ENCODE measurements at places on chromosomes 7 and 10.
A peak's percentile ranks its signal among the peaks of the same experiment; 100 is the strongest.

- DNase-seq: no peak
These were observed 52.0 kb downstream of the LRRC4 start for GRCh38 chr7:127979113-127979727.

- no peak for DNase-seq
These were observed 69.7 kb upstream of the ANTXRL start for GRCh38 chr10:46216836-46217751.

DNA sequence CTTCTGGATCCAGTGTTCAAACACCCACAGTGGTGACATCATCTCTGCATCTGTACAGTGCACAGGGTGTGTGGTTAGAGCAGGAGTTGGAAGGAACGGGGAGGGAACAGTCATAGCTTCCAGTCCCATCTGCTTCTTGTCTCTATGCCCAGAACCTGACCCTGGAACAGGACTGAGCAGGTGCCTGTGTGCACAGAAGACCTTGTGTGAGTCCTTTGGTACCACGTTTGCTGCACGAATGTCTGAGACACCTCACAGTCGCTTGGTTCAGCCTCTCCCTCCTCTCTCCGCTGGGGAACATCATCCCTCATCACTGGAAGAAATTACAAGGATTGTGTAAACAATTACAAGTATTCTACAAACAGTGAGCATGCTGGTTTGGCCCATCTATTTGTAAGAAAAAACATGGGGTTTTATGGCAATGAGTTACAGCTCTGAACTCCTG lies 243.0 kb upstream of the KLF6 start:
- no peak for DNase-seq

DNA sequence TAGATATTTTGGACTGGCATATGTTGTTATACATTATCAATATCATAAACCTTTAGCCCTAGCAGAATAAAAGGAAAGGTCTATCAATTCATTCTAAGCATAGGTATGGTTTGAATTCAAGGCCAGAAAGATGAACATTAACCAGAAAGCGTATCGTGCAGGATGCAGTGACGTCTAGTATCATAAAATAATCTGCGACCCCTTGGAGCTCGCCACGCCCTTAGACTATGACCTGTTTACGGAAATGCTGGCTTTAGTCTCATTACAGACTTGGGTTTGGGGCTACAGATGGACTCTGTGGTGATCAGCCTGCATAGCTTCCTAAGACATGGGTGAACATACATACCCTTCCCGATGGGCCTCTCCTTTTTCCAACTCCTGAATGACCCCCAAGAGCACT lies 21.5 kb downstream of the INSYN2A start:
- DNase-seq: no peak

DNA sequence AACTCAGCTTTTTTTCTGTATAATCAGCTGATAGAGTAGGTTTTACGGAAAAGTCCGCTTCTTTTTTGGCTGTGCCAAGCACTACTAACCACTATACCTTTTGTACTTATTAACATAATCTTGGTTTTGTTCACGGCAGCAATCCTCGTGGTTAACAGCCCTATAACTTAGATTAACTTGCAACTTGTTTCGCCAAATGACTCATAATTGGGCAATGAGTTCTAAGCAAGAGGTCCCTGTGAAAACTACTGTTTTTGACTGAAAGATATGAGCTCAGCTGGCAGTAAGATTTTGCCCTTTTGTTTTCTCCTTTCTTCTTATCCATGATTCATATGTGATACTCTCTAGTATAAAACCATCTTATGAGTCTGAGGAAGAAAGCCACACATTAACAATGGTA lies 345.0 kb upstream of the PCDH15 start:
- no peak for DNase-seq

DNA sequence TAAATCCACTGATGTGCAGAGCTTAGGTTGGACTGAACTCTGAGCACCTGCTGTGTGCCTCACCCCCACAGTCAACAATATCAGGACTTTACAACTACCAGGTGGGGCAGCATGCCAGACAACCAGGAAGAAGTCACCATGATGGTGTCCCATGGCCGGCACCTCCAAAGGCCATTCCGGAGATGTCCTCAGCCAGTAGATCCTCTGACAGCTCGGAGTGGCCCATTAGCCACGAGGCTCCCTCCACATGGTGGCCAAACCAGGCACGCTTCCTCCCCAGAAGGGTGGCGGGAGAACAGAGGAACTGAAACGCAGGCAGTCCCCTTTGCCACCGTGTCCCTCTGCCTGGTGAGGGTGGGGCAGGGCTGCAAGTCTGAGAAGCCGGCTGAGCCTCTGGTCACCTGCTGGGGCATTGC lies 390.0 kb downstream of the TNS3 start:
- DNase-seq: peak; percentile 70

DNA sequence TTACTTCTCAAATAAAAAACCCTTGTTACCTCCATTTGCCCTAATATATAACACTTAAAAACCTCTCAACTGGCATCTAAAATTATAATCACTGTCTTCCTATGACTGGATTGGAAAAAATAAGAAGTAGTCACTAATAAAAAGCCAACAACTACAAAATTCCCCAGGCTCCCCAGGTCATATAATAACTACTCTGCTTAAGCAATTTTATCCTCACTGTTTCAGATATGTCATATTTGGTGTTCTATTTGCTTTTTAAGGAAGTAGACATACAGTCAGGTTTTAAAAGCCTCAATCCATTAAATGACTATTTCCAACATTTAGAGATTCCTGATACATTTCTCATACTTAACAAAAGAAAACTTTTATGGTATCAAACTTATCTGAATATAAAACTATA lies 2.4 kb downstream of the H2AZ2 start:
- no peak for DNase-seq

DNA sequence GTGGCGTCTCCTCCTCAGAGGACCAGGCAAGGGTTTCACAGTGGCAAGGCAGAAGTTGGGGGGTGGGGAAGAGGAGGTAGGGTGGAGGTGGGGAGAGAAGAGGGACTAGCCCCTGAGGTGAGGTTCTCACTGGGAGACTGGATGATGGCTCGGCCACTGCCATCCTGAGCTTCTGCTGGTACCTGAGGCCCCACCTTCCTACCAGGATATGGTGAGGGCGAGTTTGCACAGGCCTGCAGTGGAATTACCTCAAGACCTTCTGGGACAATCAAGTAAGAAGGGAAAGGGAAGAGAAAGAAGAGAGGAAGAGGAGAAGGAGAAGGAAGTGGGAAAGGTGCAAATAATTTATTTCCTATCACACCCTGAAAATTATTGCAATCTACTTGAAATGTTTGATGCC lies 111.8 kb upstream of the GDF10 start:
- no peak for DNase-seq

GRCh38 chr10:87547734-87548311 lies 43.1 kb downstream of the MINPP1 start:
- DNase-seq: no peak

- peak; percentile 90 for DNase-seq
These were observed 47.4 kb upstream of the PRKAR1B start for GRCh38 chr7:774161-775109.

DNA sequence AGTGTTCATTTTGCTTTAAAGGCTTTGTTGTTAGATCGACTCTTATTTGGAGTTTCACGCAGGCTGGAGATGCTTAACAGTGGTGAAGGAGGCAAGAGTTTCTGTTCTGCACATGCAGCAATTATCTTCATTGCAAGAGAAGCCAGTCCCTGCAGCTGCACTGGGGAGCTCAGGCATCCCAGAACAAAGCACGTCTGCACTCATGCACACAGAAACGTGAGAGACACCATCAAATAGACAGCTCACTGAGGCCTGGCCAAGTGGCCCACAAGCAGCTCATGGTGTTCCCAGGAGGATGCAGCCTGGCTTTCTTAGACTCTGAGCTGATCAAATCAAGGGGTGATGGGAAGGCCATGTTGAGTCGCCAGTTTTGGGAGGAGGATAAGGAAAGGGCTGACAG lies 246.1 kb downstream of the CREB5 start:
- DNase-seq: no peak

DNA sequence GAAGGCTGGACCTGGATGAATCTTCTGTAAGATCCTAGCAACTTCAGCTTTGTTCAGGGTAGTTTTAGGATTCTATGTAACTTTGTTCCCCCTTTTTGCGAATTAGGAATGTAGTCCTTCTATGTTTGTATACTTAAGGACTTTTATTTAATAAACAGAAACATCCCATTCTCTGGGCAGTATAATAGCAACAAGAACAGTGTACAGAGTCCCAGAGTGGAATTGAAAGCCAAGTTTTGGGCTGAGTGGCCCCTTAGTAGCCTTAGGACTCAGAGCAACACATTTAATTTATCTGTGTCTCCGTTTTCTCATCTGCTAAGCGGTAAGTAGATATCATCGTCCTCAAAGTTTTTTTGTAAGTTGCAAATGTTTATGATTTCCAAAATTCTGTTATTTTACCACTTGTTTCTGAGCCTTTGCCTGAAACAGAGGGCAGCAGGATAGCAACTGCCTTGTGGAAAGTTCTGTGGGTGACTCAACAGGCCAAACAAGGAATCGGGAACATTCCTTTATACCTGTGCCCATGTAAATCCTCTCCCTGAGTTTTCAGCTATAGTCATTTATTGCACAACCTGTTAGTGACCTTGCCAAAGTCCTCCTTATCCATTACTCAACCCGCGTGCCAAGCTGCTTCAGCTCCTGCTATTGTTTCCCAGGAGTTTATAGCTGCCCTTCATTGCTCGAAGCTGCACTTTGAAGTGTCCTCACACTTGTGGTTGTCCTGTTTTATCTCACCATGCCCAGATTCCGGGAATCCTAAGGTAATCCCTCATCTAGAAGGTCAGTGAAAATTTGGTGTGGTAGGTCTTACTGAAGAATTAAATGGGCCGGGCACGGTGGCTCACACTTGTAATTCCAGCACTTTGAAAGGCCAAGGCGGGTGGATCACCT lies 199.1 kb upstream of the AHR start:
- DNase-seq: no peak

- no peak for DNase-seq
These were observed 285.8 kb downstream of the DNAJB6 start for GRCh38 chr7:157622408-157623205.

DNA sequence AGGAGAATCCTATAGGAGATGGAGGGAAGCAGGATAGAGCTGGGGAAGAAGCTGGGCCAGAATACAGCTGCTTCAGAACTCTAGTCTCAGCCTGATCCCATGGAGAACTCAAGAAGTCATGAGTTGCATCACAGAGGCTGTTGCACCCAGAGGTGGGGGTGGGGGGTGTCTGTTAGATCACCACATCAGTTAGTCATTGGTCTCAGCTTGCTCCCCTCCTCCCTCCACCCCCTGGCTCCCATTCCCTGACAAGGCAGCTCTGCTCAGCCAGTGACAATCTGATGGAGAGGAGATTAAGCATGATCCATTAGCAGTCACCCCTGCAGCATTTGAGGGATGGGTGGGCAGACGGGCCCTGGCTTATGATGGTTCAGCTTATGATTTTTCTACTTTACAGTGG lies 58.4 kb upstream of the FGL2 start:
- DNase-seq: no peak

DNA sequence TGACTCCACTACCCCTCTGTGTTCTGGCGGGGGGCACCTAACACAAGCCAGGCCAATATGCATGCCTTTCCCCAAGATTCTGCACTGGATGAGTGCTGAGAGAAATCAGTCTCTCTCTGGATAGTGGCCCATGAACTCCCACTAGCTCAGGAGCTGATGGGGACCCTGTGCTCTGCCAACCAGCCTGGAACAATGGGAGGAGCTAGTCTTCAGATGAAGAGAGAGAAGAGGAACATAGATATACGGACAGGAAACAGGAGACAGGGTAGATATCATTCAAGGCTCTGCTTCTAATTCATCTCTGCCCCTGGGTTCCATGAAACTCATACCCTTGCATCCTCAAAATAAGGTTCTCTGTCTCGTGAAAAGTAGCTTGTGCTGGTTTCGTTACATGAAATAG lies 27.9 kb upstream of the PLXNA4 start:
- DNase-seq: no peak

- DNase-seq: peak; percentile 44
These were observed 78.1 kb upstream of the ANLN start for GRCh38 chr7:36311539-36311938.

DNA sequence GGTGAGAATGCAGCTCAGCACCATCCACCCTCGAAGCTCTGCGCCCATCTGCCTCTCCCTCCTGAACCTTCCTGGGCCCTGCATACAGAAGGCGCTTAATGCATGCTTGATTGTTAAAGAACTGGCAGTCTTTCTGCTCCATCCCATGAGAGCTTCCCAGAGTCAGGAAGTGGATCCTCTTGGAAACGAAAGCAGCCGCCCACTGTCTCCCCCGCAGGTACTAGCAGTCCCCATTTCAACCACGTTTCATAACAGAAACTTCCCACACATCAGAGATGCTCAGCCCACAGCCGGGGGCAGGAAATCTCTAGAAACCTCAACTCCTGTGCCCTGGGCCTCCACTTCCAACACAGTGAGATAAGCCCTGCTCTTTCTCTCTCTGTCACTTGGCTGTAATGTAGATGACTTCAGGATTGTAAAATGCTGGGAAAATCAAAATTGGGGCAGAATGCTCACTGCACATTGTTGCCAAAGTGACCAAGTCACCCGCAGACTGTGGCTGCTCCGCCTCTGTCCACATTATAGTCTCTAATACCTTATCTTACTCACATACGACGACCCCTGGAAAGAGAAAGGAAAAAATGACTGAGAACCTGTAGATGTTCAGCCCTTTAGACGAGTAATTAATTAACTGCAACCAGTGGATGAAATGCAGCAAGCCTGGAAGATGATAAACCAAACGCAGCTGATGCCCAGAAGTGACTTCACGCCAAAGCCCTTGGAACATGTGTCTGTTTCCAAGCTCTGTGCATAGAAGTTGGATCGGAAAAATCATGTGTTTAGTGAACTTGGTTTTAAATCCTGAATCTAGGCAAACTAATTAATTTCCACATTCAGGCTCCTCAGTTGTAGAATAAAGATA lies 28.5 kb downstream of the GSDME start:
- DNase-seq: peak; percentile 57

DNA sequence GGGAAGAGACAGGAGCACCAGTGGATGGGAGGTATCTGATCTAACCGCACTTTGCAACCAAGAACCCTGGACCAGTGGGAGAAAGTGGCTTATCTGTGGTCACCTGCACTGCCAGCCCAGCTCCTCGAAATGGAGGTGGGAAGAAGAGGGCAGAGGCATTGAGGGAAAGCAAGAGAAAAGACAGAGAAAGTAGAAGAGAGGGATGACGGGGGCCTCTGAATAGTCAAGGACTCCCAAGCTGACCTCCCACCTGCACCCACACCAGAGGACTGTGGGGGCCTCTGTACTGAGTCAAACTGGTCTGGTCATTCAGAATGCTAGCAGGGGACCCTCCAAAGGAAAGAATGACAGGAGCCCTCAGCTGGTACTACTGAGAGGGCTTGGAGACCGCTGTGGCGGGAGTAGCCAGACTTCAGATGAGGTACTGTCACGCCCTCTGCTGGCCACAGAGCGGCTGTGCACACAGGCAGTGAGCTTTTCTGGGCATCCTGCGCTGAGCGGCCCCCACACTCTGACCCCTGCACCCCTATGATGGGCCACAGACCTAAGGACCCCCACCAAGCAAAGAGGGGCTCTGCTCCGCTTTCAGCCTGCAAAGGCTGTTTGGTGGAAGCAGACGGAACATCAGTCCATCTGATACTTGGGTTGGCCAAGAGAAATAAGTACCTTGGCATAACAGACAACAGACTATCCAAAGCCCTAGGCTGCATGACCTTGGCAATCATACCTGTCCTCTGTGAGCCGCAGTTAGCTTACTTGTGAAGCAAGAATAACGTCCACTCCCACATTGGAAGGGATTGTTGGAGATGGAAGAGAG lies 112.9 kb downstream of the COL13A1 start:
- peak; percentile 90 for DNase-seq

- no peak for DNase-seq
These were observed 750.7 kb upstream of the SORCS1 start for GRCh38 chr10:107915215-107915610.

Data from osteocyte (in vitro differentiated cells).